ENCODE measurements at places on chromosomes 2 and 18.

- no peak for DNase-seq
These were observed 453.0 kb downstream of the ARHGAP15 start for GRCh38 chr2:143582046-143582747.

- DNase-seq: no peak
These were observed 1.1 kb downstream of the NCKAP1 start for GRCh38 chr2:183037074-183037552.

GRCh38 chr18:55236150-55236931, 277.1 kb upstream of the CCDC68 start:
- no peak for DNase-seq

GRCh38 chr2:28216331-28216730, 176.3 kb upstream of the FOSL2 start:
- no peak for DNase-seq

DNA sequence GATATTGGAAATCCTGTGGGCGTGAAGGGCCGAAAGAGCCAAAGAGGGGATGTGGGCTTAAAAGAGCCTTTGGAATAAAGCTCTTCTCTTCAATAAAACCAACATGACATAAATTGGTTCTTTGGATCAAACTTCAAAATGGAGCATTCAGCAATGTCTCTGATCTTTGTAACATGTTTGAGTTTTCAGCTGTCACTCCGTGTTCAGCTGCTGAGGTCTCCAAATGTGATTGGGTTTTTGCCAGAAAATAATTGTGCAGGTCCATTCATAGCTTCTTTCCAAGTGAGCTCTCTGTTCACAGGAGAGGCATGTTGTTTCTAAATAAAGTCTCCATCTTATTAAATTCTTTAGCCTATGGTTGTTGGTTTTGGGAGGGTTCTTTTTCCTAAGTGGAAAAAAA, 127.6 kb upstream of the CCDC68 start:
- DNase-seq: no peak

DNA sequence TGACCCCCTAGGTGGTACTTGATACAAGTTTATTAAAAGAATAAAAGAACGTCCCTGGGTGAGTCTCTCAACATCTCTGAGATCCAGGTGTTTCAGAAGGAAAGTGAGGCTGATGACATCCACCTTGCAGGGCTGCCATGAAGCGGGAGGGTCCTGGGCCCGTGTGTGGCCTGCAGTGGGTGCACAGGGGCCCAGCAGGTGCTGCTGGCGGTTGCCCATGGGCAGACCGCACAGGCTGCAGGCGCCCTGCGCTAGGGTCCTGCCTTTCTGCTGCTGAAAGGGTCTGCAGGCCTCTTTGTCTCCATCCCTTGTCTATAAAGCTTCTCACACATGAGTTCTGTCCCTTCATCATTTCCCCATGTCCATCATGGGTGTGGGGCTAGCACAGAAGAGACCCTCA, 247.0 kb downstream of the TFCP2L1 start:
- DNase-seq: no peak

GRCh38 chr2:154193246-154193645, 321.5 kb downstream of the GALNT13 start:
- no peak for DNase-seq

GRCh38 chr2:85485815-85486214, 53.2 kb upstream of the MAT2A start:
- DNase-seq: no peak

DNA sequence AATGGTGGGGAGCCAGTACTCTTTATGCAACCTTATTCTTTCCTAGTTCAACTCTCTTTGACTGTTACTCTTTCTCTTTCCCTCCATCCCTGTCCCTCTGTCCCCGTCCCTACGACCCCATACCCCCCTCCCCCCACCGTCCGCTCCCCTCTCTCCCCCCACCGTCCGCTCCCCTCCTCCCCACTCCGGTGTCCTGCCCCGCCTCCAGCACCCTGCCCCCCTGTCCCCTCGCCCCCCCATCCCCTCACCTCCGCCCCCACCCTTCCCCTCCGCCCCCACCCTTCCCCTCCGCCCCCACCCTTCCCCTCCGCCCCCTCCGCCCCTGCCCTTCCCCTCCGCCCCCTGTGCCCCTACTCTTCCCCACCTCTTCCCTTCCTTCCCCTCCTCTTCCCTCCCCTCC, 128.4 kb downstream of the LPIN1 start:
- no peak for DNase-seq

DNA sequence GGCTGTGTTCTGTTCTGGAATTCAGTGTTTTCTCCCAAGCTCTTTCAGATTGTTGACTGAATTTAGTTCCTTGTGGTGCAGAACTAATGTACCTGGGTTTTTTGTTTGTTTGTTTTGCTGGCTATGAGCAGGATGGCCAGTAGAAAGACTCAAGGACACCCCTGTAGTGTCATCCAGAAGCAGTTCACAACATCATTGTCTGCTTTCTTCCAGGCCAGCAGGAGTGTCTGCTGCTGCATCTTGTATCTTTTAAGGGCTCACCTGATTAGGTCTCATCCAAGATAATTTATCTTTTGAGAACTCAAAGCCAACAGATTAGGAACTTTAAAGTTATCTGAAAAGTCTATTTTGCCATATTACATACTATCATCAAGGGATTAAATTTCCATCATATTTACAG, 318.5 kb upstream of the MC4R start:
- no peak for DNase-seq

GRCh38 chr2:38462121-38462661, 85.1 kb upstream of the ATL2 start:
- DNase-seq: no peak

DNA sequence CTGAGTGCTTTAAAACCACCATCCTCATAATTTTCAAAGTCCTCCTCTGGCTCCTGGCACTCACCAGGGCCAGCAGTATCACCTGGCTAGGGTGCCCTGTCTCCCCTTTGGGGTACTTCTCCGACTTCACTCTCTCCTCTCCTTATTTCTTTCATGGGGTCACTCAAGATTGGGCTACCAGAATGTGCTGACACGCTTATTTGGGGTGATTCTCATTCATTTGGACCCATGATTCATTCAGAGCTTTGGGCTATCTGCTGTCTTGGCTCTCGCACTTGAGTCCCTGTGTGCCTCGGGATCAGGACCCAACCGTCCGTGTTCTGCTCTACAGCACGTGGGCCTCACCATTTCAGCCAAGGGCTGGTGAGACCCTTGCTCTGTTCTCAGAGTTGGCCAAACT, 70.1 kb upstream of the NEDD4L start:
- DNase-seq: no peak

DNA sequence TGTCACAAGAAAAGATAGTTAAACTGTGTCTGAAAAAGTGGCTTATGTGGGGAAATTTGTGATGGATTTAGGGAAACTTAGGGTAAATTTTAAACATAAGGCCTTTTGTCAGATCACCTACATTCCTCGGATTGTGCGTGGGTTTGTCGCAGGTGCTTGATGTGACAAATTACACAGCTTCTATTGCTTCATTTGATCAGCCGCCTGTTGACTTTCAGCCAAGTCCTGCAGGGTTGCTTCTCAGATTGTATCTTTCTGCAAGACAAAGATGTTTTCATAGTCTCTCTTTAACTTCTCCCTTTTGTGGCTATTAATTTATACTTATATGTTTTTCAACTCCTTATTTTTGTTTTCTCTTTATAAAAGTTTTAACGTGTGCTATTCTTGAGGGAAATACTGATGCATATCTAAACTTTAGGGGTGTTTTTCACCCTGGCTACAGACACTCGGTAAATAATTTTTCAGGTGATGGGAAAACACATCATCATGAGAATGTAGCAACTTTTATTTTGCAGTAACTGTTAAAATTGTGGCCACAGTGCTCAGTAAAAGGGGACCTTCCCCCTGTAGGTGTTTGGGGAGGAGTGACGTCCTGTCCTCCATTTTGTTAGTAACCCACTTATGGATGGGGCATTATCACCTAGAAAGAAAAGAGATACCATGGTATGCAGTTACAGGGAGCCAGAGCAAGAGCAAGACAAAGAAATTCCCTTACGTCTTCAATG, 31.4 kb downstream of the GALM start:
- peak; percentile 53 for DNase-seq

DNA sequence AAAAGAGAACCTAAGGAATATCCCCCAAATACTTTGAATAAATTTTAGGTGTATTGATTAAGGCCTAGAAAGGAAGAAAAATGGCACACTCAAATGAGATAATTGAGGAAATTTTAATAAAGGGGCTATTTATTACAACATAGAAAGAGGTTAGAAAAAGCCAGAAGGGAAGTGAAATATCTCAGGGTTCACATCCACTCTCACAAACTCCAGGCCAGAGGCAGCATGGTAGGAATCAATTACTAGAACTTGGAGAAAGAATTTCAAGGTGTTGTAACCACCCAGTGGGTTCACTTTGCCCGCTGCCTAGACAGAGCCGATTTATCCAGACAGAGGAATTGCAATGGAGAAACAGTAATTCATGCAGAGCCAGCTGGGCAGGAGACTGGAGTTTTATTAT, 617.5 kb upstream of the ACVR2A start:
- no peak for DNase-seq

GRCh38 chr2:131076707-131077106, 16.6 kb downstream of the FAM168B start:
- no peak for DNase-seq

GRCh38 chr2:24272161-24272802, 88.1 kb downstream of the ITSN2 start:
- no peak for DNase-seq

DNA sequence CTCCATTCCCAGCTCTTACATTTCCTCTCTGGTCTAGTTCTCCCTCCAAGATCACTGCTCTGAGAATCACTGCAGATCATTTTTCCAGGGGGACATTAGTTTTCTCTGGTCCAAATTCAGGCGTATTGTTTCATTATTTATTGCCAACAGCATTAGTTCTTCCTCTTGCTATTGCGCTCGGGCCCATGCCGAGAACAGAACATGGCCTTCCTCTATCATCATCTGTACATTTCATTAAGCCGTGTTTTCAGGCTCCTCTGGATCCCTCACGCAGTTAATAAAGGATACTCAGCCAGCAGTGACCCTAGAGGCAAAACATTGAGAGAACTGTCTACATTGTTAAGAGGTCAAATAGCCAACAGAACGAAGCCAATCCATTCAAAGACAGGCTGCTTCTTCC, 63.9 kb downstream of the CCBE1 start:
- DNase-seq: no peak

DNA sequence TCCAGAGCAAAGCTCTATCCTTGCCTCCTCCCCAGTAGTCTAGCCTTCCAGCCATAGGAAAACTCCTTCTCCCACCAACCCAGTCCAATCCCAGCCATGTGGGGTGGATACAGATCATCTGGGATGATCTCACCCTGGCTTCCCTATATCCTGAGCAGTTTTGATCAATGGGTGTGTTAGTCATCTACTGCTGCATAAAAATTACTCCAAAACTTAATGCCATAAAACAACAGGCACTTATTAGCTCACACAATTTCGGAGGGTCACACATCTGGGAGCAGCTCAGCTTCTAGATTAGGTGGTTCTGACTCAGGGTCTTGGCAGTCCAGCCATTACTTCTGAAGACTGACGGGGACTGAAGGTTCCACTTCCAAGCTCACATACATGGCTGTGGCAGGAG, 190.4 kb downstream of the SPP2 start:
- DNase-seq: no peak

GRCh38 chr2:215782965-215783364, 230.4 kb downstream of the MREG start:
- no peak for DNase-seq

- DNase-seq: no peak
These were observed 58.2 kb downstream of the ANKMY1 start for GRCh38 chr2:240499309-240500301.

GRCh38 chr2:164981217-164981990, 26.1 kb upstream of the SLC38A11 start:
- DNase-seq: no peak

DNA sequence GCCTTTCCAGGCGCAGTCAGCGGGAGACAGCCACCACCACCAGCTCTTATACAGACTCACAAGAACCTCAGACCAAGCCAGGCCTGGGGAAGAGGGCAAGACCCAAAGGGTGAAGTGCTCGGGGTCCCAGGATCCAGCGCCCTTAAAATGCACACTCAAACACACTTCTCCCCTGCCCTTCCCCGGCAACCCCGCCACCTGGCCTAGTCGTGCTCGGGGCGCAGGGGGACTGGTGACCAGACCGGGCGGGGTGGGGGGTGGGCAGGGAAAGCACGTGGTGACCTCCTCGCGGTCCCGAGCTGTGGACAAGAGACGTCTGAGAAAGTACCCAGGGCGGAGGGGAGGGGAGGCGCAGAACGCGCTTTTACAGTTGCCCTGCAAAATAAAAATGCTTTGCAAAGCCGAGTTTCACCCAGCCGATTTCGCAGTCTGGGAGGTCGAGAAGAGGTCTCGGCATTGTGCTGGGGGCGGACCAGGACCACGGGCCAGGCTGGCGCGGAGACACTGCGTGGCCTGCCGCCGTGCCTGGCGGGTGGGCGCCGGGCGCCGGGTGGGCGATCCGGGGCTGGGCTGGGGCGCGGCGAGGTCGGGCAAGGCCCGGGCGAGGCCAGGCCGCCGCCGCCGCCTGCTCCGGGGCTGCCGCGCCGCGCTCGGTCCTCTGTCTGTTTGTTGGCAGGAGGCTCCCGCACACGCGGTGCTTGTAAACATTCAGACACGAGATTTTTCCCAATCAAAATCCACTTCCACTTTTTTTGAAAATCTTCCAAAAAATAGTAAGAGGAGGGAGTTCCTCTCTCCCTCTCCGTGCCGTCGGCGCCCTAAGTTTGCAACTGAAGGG, 2.0 kb downstream of the BCL11A start:
- no peak for DNase-seq

- DNase-seq: no peak
These were observed 10.8 kb downstream of the LRRFIP1 start for GRCh38 chr2:237638176-237638575.

GRCh38 chr2:101706819-101707177, 9.3 kb downstream of the MAP4K4 start:
- DNase-seq: no peak

Measured in effector memory CD4-positive, alpha-beta T cell (primary cell).